ENCODE measurements at places on chromosomes 1 and 21.

DNA sequence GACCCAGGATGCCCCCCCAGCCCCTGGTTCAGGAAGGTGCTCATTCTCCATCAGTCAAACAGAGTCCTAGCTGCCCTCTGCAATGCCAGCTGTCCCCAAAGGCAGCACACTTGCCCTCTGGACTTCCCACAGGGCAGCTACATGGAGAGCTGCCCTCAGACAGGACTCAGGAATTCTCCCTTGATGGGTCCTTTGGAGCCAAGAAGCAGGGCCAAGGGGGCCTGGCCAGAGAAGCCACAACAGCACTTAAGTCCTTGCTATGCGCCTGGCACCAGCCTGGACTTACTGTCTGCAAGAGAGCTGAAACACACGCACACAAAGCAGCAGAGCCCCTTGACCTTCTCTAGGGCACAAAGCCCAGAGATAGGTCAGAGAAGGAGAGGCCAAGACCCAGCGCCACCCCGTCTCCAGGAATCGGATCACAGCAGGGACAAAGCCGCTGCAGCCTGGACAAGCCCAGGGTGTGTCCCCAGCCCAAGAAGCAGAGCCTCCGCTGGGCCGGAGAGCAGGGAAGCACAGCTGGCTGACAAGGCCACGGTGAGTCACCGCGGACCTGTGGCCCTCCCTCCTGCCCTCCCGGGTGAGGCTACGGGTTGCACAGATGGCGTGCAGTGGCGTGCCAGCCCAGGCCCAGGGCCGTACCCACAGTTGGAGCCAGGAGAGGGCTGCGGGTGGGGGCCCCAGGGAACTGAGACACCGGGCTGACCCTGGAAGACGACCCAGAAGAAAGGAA lies 1.7 kb downstream of the WNT9A start:
- no peak for DNase-seq

DNA sequence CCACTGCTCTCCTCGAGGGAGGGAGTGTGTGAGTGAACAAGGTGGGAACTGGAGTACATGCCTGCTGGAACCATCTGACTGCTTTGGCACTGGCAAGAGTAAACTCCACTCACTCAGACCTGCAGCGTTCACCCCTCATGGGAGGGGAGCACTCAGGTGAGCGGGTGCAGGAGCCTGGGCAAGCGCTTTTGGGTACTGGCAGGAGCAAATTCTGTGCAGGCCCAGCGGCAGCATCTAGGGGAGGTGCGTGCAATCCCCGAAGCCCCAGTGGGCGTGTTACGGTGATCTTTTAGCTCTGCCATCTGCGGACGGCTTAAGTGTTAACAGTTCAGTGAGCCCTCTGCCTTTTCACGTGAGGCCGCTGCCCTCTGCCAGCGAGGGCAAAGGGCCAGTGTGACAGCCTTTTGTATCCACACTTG lies 127.4 kb downstream of the PATJ start:
- no peak for DNase-seq

- no peak for DNase-seq
These were observed 77.7 kb upstream of the SOX13 start for GRCh38 chr1:203995228-203995627.

DNA sequence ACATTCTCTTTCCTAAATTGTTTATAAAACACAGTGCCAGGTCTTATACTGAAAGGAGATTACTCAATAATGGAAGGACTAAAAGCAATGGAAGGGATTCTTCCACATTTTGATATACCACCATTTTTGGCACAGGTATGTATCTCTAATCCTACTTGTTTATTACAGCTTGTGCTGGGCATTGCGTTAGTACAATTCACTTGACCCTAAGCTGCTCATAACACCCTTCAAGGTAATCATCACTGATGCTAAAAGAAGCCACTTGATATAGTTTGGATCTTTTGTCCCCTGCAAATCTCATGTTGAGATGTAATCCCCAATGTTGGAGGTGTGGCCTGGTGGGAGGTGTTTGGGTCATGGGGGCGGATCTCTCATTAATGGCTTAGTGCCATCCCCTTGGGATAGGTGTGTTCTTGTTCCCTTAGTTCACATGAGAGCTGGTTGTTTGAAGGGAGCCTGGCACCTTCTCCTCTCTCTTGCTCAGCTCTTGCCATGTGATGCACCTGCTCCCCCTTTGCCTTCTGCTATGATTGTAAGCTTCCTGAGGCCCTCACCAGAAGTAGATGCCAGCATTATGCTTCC lies 71.1 kb downstream of the NIBAN1 start:
- DNase-seq: no peak

GRCh38 chr1:54311506-54311905 lies 94.7 kb downstream of the SSBP3 start:
- no peak for DNase-seq

- no peak for DNase-seq
These were observed 6.8 kb upstream of the LHX9 start for GRCh38 chr1:197910120-197910991.

DNA sequence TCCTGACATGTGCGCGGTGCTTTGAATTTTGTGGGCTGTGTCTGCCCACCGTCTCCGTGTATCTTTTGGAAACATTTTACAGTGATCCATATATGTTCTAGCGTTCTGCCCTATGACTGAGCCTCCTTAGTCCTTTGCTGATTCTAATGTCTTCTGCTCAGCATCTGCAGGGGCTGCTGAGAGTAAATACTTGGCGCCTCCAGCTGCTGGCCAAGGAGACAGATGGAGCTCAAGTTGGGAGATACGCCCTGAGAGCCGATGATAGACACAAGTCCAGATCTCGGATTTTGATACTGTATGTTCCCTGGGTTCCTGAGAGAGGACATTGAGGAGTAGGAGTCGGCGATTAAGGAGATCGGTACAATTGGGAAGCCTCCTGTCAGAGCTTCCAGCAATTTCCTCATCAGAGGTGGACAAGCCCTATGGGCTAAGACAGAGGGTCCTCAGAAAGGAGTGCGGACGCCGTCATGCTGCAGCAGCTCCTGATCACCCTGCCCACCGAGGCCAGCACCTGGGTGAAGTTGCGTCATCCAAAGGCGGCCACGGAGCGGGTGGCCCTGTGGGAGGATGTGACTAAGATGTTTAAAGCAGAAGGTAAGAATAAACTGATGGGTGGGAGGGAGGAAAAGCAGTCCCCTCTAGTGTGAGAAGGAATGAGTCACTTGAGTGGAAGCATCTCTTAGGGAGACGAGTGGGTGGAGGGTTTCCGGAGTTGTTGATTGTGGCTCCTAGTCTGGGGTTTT lies 390 bp downstream of the ZFP69B start:
- DNase-seq: peak; percentile 75

GRCh38 chr1:178927003-178927402 lies 56.1 kb upstream of the ANGPTL1 start:
- DNase-seq: no peak

GRCh38 chr1:156748670-156749418 lies 2.6 kb downstream of the HDGF start:
- no peak for DNase-seq

- DNase-seq: peak; percentile 24
These were observed 65.3 kb downstream of the ZNF697 start for GRCh38 chr1:119582801-119583200.

GRCh38 chr1:66642992-66643391 lies 109.0 kb downstream of the SGIP1 start:
- DNase-seq: no peak

DNA sequence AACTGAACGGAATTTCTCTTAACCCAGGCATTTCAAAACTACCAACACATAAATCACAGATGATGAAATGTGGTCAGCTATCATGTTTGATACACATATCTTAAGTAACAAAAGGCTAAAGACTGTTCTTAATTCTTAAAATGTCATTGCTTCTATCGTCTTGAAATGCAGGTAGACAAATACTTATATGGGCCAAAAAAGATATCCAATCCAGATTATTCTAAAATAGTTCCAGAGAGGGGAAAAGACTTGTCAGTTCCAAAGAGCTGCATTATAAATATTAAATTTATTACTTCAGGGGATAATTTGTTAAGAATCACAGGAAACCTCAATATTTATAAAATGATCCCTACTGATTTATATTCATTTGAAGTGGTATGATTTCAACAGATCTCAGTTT lies 259.4 kb downstream of the FAF1 start:
- DNase-seq: no peak

DNA sequence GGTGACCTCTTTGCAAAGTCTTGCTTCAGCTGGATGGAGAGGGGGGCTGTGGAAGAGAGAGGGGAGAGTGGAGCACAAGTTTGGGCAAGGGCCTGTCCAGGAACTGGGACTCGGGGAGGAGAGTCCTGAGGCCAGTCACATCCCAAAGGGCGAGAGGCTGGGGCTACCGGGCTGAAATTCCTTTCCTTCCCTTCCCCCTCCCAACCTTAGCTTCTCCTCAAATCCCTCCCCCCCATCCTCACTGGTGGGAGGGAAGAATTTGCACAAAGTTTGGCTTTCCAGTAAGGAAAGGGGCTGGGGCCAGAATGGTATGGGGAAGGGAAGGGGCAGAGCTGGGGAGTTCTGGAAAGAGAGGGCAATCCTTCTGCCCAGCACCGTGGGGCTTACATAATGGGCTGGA lies 854 bp downstream of the CNTN2 start:
- DNase-seq: no peak

DNA sequence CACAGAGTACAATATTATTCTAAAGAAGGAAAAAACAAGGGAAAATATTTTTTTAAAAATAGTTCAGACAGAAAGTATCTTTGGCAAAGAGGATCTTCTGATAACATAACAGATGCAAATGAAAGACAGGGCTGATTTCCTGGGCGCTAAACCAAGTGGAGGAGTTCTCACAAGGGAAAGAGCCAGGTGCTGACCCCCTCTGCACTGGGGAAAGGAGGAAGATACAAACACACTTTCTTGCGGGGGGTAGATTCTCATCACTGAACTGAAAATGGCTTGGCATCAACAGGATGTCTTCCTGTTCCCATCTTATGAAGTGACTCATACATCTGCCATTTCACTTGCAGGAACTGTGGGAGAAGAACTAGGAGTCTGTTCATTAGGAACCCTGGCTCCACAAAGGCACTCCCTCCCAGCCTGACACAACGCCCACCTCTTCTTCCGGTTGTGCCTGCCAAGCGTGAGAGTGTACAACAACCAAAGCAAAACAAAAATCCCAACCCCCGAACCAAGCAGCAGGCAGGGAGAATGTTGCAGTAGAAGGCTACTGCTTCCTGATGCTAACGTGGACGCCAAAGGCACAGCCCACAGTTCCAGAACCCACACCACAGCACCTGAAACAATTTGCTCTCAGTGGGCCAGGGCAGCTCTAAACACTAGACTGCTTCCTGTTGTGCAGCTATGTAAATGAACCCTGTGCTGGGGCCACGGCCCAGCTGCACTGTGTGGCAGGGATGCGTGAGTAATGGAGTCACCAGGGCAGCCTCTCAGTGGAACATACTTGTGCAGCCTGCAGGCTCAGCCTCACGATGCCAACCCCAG lies 51.0 kb downstream of the GADD45A start:
- peak; percentile 21 for DNase-seq

- no peak for DNase-seq
These were observed 447.9 kb downstream of the GPATCH2 start for GRCh38 chr1:217182992-217183391.

DNA sequence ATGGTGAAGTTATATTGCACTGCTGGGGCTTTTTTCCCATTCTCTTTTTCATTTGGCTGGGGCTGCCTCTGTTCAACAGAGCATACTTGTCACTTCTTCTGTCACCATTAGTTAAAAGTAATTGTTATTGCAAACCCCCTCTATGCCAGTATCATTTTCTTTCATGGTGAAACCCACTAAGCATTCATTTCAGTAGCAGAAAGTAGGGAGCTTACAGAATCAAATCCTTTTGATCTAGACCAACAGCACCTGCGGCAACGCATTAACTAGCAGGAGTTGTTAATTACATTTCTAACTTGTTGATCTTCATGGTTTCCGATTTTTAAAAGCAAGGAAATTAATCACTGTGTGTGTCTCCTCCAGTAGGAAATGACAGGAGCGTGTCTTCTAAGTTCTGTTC lies 15.0 kb downstream of the SMYD2 start:
- DNase-seq: no peak

DNA sequence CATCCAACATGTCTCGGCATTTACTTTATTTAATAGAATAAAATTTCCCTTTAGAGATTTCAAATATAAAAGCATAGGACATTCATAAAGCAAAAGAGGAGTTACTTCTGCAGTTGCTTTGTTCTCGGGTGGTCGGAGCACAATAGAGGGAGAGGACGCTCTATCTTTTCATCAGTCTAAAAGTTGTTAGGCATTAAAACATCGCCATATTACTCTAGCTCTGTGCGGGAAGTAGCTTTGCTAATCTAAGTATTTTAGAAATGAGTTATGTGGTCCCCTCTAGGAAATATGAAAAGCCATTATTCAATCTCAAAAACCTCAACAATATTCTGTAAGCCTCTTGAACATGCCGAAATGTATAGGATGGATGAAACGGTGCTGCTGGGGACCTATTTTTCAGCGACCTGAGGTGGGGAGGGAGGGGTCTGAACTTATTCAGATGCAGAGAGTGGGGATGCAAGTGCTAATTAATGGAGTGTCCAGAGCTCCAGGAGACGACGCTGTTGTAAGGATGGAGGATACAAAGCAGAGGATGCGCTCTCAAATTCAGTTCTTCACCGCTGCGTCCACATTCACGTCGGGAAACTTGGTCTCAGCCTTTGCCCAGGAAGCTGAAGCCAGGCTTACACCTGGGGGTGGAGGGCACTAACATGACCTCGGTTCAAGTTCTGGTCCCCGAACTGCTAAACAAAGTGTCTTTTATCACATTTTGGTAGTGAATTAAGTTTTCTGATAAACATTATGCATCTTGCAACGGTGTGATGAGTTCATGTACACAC lies 6.3 kb downstream of the CDKN2C start:
- DNase-seq: no peak

GRCh38 chr1:13871413-13871812 lies 171.4 kb downstream of the PRDM2 start:
- no peak for DNase-seq

- DNase-seq: no peak
These were observed 142.4 kb downstream of the ZP4 start for GRCh38 chr1:237748171-237748960.

DNA sequence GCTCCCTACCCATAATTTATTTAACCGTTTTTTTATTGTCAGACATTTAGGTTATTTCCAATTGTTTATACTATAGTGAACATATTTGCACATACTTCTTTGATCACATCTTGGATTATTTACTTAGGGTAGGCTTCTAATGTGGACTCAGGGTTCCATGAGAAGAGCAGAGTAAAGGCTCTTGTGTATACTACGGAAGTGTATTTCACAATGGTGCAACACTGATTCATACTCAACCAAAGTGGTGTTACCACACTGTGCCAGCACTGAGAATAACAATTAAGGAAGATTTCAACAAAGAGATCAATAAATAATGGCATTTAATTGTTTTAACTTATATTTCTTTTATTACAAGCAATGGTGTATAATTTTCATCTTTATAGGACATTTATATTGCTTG lies 251.2 kb downstream of the ZNF326 start:
- DNase-seq: no peak

GRCh38 chr21:41815652-41816582 lies 49.1 kb upstream of the RIPK4 start:
- no peak for DNase-seq
